Thoracic aorta (tissue), 2 donors: ENCODE measurements at places on chromosomes 1 and 21.

DNA sequence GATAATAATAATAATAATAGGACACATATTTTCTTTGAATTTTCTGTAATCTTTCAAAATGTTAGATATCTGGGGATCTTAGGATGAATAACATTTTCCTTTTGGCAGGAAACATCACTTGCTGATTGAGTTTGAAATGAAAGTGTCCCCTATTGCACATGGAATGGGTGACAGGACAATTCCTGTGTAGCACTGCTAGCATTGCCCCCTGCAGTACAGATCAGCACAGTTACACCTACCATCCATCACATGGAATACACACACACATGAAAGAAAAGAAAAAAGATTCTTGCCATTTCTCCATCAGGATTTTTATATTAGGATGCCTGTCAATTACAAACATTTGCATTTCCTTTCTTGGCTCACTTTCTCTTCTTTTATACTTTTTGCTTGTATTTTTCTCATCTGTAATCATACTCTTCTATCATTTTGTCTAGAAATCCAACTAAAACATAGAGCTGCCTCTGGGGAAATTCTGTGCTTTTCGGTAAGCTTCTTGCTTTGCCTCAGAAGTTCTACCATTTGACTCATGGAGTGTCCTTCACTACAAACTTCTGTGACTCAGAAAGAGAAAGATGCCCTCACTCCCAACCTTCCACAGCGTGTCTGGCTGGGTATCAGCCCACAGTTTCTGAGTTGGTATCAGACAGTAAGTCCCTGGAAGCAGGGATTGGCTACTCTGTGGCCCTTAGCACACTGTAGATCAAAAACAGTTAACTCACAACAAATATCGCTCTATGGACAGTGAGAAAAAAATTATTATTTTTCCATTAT, 641.2 kb downstream of the PTPRC start:
- no peak overlapping the region for H3K27ac ChIP-seq
- H3K36me3 ChIP-seq = no peaks in the 10 kb centered on the region
- H3K4me1 ChIP-seq = no peaks in the 10 kb centered on the region
- no peaks in the 10 kb centered on the region for H3K27me3 ChIP-seq
- DNase-seq = no peak
- H3K4me3 ChIP-seq = no peak overlapping the region

DNA sequence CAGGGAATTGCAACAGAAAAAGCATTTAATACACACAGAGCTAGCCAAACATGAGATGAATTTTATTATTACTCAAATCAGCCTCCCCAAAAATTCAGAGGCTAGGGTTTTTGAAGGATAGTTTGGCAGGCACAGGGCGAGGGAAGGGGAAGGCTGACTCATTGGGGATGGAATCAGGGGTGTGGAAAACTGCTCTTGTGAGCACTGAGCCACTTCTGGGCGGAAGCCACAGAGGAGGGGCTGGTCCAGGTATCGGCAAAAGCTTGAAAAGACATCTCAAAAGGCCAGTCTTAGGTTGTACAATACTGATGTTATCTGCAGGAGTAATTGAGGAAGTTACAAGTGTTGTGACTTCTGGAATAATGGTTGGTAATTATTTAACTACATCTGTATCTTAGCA, 109.4 kb downstream of the TLR5 start:
- no peak overlapping the region for H3K27ac ChIP-seq
- DNase-seq = no peak
- no peak overlapping the region for H3K4me3 ChIP-seq
- no peaks in the 10 kb centered on the region for H3K27me3 ChIP-seq

DNA sequence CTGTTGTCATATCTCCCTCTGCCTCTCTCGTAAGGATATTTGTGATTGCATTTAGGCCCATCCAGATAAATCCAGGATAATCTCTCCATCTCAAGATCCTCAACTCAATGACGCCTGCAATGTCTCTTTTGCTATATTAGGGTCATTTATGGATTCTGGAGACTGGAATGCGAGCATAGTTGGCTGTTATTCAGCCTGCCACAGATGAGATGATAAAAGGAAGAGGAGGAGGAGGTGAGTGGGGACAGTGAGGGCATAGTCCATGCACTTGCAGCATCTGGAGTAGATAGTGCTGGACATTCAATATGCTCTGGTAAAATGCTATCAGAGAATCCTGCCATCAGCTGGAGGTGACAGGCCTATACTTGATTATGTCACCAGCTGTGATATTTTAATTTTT, 131.6 kb upstream of the CACNA1E start:
- H3K4me1 ChIP-seq = no peaks in the 10 kb centered on the region
- DNase-seq = no peak
- no peak overlapping the region for H3K27ac ChIP-seq

DNA sequence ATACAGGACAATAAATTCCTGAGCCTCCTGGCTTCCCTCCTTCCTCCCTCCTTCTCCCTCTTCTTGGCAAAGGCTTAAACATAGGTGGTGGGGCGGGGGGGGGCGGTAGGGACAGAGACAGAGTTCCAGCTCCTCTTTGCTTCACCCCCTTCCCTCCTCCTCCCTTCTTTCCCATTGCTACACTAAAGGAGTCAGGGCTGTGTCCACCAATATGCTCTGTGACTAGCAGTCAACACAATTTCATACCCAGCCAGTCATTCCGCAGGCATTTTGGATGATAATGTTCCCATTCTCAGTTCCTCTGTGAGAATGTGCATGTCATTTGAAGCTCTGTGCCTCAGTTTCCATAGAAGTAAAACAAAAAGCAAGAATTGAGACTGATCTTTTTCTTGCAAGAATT, 1.7 kb downstream of the LMOD1 start:
- no peaks in the 10 kb centered on the region for H3K27me3 ChIP-seq
- H3K4me3 ChIP-seq = peak overlapping the region; percentile 88
- H3K27ac ChIP-seq = peak overlapping the region; percentile 100
- peaks cover 24% of the 10 kb centered on the region for H3K36me3 ChIP-seq
- no peak for DNase-seq
- H3K4me1 ChIP-seq = peaks cover 30% of the 10 kb centered on the region

GRCh38 chr1:232310541-232310940, 319.4 kb downstream of the SIPA1L2 start:
- H3K4me3 ChIP-seq = no peak overlapping the region
- no peaks in the 10 kb centered on the region for H3K36me3 ChIP-seq
- H3K27me3 ChIP-seq = no peaks in the 10 kb centered on the region
- no peak overlapping the region for H3K27ac ChIP-seq
- H3K4me1 ChIP-seq = peaks cover 20% of the 10 kb centered on the region
- no peak for DNase-seq
